Thymus (tissue), 14 donors: ENCODE measurements at places on chromosomes 1 and 21. TPM values are rescaled to one million over a fixed set of nuclear protein-coding genes. Genes with fewer than 3 reads are reported as not detected.

Gene PPFIA4
- 2.1 TPM for total RNA-seq

Gene BSDC1
- total RNA-seq: 35.3 TPM

DNA sequence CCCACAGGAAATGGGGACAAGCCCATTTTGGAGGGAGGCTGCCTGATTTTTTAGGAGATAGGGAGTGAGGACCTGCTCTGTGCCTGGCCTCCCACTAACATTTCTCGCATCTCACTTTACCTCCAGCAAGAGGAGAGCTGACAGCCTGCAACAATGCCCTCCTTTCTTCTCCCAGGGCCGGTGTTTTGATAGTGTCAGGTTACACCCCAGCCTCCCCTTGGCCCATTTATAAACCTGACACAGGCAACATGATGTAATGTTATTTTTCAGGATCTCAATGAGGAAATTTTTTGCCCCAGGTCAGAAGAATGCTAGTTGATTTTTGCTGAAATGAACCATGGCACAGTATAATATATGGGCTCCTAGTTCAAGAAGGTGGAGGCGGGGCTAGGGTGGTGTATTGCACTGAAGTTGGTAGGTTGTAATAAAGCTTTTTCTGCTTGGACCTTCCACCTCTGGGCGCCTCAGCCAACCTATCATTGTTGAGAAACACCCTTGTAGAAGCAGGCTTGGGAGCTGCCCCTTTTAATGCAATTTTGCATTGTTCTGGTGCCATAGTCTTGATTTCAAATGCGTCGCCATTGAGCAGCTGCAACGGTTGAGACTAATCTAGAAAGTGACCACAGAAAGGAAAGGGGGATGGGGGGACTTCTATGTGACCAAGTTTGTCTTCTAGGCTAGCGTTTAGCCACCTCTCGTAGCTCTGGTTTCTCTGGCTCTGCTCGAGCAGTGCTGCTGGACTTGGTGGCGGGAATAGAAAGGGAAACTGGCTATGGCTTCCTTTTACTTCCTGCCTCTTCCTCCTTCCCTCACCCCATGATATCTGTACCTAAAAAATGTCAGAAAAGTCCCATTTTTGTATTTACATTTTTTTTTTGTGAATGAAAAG lies 53.0 kb downstream of the PBX1 start:
- H3K4me1 ChIP-seq: peaks cover 2% of the 10 kb centered on the region
- no peaks in the 10 kb centered on the region for H3K36me3 ChIP-seq
- H3K27me3 ChIP-seq: no peaks in the 10 kb centered on the region
- no peak overlapping the region for H3K4me3 ChIP-seq

GRCh38 chr1:108049178-108049819 lies 84.3 kb upstream of the VAV3 start:
- H3K36me3 ChIP-seq: no peaks in the 10 kb centered on the region
- H3K4me1 ChIP-seq: peaks cover 59% of the 10 kb centered on the region
- no peak overlapping the region for H3K4me3 ChIP-seq

DNA sequence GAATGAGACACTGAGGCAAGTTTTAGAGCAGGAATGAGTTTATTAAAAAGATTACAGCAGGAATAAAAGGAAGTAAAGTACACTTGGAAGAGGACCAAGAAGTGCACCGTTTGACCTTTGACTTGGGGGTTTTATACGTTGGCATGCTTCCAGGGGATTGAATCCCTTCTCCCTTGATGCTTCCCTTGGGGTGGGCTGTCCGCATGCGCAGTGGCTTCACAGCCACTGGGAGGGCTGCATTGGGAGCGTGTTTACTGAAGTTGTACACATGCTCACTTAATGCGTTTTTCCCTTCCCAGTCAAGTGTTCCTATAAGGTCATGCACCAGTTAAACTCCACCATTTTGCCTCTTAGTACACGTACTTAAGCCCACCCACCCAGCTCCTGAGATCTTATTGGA lies 72.4 kb upstream of the MARK1 start:
- H3K4me3 ChIP-seq: no peak overlapping the region
- no peaks in the 10 kb centered on the region for H3K36me3 ChIP-seq
- no peak overlapping the region for H3K27ac ChIP-seq
- H3K27me3 ChIP-seq: no peaks in the 10 kb centered on the region

- no peaks in the 10 kb centered on the region for H3K27me3 ChIP-seq
- no peaks in the 10 kb centered on the region for H3K4me1 ChIP-seq
- DNase-seq: no peak
Observed at GRCh38 chr1:108605633-108606032, 45.7 kb downstream of the EEIG2 start.

DNA sequence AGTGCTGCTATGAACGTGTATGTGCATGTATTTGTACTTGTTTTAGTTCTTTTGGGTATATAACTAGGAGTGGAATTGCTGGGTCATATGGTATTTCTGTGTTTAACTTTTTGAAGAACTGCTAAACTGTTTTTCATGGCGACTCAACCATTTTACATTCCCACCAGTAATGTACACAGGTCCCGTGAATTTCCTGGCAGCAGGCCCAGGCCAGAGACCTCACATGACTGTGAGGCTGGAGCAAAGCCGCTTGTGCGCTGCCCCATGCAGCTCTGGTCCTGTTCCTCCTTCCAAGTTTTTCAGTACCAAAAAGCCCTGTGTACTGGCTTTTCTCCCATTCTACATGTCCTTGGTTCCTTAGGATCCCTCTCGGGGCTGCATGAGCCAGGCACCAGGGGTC lies 29.6 kb downstream of the ACOT11 start:
- no peaks in the 10 kb centered on the region for H3K4me1 ChIP-seq
- H3K36me3 ChIP-seq: no peaks in the 10 kb centered on the region

DNA sequence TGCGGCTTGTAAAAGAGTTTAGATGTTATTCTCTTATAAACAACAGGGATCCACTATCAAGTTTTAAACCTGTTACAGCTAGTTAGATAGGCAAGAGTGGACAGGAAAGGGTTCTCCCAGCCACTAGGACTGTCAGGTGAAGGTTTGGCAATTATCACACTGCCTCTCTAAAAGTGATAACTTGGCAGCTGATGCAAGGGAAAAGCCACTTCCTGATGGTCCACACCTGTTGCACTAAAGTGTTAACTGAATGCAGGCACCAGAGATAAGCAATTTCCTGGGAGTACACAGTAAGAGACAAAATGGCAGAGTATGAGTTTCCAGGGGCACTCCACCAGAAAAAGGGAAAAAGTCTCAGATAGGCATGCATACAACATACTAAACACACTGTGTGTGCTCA lies 99.4 kb downstream of the VAV3 start:
- H3K27ac ChIP-seq: no peak overlapping the region
- H3K36me3 ChIP-seq: no peaks in the 10 kb centered on the region

GRCh38 chr21:34817821-34818661 lies 149.2 kb downstream of the CLIC6 start:
- no peaks in the 10 kb centered on the region for H3K4me1 ChIP-seq
- peak overlapping the region; percentile 61 for H3K27ac ChIP-seq
- no peak for DNase-seq
- no peak overlapping the region for H3K4me3 ChIP-seq
- H3K27me3 ChIP-seq: no peaks in the 10 kb centered on the region
